ENCODE measurements at places on chromosomes 6 and 20. TPM values are rescaled to one million over a fixed set of nuclear protein-coding genes. Genes with fewer than 3 reads are reported as not detected.

Gene HRH3
- not detected for polyA plus RNA-seq

DNA sequence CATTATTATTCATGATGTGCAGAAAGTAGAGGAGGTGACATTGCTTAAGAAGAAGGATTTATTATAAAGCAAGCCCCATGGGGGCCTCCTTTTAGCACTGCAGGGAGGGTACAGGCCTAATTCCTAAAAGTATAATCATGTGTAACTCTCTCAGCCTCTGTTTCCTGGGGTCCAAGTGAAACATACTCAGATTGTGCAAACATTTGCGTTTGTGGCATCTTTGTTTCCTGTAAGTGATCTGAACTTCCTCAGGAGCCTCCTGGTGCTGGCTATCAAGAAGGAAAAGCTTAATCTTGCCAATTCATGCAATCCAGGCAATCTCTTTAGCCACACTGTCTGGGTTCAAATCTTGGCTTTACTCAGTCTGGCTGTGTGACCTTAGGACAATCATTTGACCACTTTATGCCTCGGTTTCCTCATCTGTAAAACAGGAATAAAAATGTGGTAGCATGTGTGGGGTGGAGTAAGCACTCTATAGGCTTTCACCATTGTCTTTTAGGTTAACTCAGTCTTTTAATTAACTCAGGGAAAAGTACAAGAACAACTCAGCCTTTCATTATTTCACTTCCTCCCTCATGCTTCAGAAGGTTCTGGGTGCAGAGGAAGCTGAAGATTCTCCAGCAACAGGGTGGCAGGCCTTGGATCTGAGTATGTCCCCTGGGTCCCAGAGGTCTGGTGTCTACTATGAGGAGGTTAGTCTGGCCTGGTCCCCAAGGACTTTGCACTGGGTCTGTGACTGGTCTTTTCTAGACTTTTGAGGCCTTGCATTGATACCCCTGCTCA lies 831 bp upstream of the SIRPB2 start:
- DNase-seq = no peak

DNA sequence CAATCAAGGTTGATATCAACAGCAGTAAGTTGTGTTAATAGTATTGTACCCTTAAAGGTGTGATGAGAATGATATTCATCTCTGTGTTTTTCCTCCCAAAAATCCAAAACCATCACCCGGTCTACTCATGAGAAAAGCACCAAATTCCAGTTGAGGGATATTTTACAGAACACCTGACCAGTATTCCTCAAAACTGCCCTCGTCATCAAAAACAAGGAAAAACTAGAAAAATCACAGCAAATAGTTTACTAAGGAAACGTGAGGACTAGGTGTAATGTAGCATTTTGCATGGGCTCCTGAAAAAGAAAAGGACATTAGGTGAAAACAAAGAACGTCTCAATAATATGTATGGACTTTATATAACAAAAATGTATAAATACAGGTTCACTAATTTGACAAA lies 394.4 kb upstream of the NRSN1 start:
- DNase-seq = no peak

GRCh38 chr6:90066697-90067096 lies 172.4 kb downstream of the GJA10 start:
- no peak for DNase-seq

GRCh38 chr6:33846226-33846625 lies 42.4 kb upstream of the MLN start:
- DNase-seq = no peak

DNA sequence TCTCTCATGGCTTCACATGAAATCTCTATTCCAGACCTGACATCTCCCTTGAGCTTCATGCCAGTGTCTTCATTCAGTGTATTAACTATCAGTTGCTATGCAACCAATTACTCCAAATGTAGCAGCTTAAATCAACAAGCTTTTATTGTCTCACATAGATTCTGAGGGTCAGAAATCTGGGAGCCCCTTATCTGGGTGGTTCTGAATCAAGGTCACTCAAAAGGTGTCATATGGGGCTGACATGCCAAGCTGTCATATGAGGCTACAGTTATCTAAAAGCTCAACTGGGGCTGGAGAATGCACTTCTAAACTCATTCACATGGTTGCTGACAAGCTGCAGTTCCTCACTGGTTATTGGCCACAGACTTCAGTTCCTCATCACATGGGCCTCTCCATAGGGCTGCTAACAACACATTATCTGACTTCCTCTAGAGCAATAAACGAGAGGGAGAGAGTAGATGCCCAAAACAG lies 7.3 kb upstream of the CGA start:
- DNase-seq = no peak

- no peak for DNase-seq
Observed at GRCh38 chr6:30598912-30599624, 18.0 kb downstream of the PPP1R10 start.

GRCh38 chr6:22807818-22808217 lies 238.5 kb downstream of the HDGFL1 start:
- no peak for DNase-seq

- no peak for DNase-seq
Observed at GRCh38 chr20:17943343-17943742, 25.3 kb downstream of the SNX5 start.

Gene CCN2
- polyA plus RNA-seq = not detected

Gene IL17F
- polyA plus RNA-seq = not detected

DNA sequence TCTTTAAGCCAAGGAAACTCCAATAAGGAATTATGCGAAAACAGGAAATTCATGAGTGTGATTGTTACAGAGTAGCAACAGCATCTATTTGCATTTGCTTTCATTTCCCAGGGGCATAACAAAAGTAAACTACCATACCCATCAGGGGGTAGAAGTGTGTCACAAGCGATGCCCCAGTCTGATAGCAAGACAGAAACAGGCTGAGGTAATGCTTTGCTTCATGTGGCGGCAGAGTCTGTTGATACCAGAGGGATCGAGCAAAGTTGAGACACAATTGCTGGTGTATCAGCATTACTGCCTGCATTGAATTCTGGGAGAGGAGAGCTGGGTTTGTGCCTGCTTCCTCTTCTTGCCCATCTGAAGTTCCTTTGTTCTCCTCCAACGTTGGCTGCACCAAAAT lies 51.2 kb upstream of the LYRM2 start:
- no peak for DNase-seq

Gene C6orf15
- not detected for polyA plus RNA-seq

- no peak for DNase-seq
Observed at GRCh38 chr6:33317419-33317668, 200 bp downstream of the ZBTB22 start.

Gene FOXA2
- not detected for polyA plus RNA-seq

Gene PI3
- polyA plus RNA-seq = not detected

DNA sequence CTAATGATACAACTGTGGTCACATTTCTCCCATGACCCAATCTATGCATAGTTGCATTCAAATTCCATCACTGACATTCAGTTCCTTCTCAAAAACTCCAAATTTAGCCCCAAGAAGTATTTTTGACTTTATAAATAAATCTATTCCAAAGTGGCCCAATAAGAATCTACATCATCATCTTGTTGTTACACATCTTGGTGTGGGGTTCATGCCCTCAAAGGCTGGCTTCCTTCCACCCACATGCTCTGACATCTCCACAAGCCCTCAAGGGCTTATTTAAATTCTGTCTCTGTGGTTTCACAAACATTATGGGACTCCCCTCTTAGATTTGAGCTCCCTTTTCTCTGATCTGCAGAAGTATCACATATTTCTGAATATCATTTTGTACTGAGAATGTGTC lies 585.3 kb upstream of the BTBD3 start:
- DNase-seq = no peak

GRCh38 chr6:107116328-107116892 lies 1.1 kb upstream of the BEND3 start:
- peak; percentile 2 for DNase-seq

Gene TRAM2
- 7.0 TPM for polyA plus RNA-seq

Gene KIAA0408
- not detected for polyA plus RNA-seq

GRCh38 chr6:128595544-128595943 lies 75.1 kb upstream of the PTPRK start:
- DNase-seq = no peak

Gene POM121L2
- polyA plus RNA-seq = not detected

Gene DSP
- not detected for polyA plus RNA-seq

DNA sequence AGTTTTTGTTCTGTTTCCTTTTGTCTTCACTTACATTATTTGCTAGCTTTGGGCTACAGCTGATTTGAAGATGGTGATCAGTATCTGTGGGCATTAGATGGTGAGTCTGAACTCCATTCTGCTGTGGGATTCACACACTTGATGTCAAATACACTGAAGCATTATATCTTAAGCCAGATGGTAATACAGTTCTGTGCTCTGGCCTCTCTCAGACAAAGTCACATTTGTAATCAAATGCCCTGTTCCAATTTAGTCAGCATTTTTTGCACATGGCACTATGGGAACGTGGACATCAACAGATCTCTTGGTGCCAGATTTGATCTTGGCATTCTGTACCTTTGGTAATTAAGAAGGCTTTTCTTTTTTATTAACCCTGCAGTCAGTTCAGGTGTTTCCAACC lies 56.0 kb downstream of the SASH1 start:
- no peak for DNase-seq

- DNase-seq = no peak
Observed at GRCh38 chr6:50824552-50824951, 5.9 kb downstream of the TFAP2B start.

Gene B3GALT4
- 38.6 TPM for polyA plus RNA-seq

Gene MLIP
- polyA plus RNA-seq = not detected

DNA sequence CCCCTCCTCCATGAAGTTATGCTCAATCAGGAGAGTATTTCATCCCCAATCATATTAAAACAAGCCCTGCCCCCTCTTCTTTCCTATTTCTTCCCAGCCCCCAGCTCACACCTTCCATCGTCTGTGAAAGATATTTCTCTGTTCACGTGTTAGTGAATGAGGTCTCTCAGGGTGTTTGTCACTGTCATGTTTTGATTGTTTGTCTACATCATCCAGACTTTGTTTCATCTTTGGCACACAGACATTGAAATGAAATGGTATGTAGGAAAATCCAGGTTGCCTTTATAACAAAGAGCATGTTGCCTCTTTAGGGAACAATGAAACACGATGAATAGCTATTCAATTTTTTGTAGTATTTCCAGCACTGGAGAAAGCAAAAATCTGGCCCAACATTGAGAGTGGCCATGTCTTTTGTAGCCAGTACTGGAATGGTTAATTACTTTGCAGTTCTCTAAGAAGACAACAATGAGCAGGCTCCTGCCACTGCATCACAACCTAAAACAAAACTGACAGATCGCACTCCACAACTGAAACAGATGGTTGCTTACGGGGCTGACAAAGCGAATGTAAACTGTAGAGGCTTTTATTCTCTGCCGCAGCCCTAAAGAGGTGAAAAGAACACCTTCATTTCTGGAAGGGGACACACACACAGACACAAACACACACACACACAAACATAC lies 543.6 kb upstream of the CITED2 start:
- DNase-seq = no peak

Gene ZSCAN23
- not detected for polyA plus RNA-seq

DNA sequence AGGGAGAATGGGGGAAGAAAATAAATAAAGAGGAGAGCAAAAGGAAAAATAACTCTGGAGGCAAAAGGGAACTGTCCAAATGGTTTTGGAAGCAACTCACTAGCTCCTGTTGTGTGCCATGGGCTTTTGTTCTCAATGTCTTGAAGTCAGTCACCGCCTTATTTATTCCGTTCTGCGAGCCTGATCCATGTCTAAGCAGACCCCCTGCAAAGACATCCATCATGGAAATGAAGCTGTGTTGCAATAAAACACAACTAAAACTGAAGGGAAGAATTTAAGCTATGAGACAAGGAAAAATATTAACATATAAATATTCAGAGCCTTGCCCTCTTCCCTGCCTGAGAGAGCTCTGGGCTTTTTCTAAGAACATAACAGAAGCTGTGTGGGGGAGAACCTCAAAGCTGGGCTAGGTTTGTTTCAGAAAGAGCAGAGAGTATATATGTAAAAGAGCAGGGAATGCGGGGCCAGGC lies 373.2 kb upstream of the CNR1 start:
- DNase-seq = no peak

Gene MEI4
- not detected for polyA plus RNA-seq

- DNase-seq = no peak
Observed at GRCh38 chr20:49657118-49657901, 56.4 kb downstream of the B4GALT5 start.

DNA sequence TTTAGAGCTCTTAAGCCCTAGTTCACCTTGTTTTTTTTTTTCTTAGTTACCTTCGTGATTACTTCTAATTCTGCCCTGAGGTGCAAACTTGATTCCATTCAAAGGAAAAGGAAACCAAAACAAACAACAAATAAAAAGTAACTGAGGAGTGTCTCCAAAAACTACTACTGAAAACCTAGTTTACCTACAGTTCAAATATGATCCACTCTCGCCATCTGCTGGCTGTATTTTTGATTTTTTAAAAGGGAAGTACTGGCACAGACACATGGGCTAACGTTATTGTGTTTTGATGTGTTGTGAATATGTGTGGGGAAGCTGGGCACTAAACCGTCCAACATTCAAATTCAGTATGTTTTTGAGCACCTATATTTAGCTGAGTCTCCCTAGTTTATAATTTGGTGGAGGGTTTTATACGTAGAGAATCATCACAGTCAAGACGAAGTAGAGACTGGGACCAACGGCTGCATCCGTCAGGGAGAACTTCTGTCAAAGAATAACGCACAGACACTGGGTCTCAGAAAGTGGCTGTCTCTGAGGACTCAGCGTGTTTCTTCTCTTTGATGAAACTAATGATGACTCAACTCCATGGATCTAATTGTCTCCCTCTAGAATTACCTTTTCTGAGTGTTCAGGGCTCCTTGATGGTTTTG lies 373.5 kb upstream of the BTBD3 start:
- peak; percentile 16 for DNase-seq

- no peak for DNase-seq
Observed at GRCh38 chr6:137443901-137444300, 50.3 kb downstream of the OLIG3 start.

DNA sequence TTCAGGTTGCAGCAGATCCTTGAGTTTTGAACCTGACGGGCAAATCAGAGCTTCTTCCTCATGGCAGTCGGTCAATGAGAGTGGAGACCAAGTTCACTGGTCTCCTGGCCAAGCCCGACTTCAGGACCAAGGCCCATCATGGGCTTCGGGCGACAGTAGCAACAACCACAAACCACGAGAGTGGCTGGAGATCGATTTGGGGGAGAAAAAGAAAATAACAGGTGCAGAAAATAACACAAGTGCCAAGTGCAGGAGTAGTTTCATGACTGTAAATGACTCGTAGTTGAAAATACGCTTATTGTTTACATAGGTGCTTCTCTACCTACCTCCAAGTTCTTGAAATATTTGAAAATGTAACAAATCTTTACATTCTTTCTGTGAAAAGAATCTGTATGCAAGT lies 56.1 kb downstream of the DCBLD1 start:
- DNase-seq = no peak

DNA sequence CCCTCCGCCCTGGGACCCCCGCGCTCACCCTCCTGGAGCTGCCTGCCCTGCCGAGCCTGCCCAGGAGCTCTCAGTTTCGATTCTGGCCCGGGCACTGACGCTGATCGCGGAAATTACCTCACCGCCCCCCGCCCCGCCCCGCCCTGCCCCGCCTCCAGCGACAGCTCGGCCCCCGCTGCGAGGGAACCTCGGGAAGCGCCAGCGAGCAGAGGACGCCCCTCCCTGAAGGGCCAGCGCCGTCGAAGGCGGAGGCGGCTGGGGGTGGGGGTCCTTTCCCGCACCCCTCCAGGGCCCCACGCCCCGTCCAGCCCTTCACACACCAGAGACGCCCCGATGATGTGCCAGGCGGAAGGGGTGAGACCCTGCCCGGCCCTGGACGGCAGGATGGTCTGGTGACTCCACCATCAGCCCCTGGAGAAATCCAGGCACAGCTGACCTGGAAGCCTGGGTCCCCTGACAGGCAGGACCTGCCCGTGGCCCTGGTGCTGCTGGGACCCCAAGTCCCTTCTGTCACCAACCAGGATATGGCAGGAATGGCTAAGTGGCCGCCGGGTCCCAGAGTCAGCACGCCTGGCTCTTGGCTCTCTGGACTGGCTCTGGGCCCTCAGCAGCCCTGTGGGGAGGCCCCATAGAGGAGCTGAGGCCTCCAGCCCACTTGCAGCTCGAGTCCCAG lies at the start of gene HELZ2:
Gene HELZ2, minus strand, starts transcription at position 84 of the 673 bp plus-strand sequence. CDS start 1,854 bp downstream, outside the sequence.
- peak; percentile 74 for DNase-seq

Measured in immature natural killer cell (primary cell).